ENCODE measurements at places on chromosomes 11 and 22. TPM values are rescaled to one million over a fixed set of nuclear protein-coding genes. Genes with fewer than 3 reads are reported as not detected.

GRCh38 chr22:45772743-45773142 is 101.1 kb downstream of the ATXN10 start:
- no peak for DNase-seq

DNA sequence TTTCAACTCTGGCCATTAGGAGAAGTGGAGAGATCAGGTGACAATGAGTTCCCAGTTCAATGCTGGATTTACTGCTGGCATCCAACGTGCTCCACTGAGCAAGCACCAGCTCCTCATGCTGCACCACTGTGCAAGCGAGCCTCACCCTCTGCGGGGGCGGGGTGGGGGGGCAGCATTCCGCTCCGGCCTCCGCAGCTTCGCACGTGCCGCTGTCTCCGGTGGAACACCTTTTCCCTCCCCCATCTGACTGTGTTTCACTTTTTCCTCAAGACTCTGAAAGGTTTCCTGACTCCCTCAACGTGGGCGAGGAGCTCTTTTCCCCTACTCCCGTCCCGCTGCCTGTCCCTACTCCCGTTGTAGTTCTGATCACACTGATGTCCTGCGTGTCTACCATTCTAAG is 835 bp upstream of the RHOD start:
- DNase-seq, result no peak

CFAP300 gene
- not detected for total RNA-seq

GRCh38 chr22:26709617-26710390 is 52.4 kb downstream of the MIAT start:
- no peak for DNase-seq

DNA sequence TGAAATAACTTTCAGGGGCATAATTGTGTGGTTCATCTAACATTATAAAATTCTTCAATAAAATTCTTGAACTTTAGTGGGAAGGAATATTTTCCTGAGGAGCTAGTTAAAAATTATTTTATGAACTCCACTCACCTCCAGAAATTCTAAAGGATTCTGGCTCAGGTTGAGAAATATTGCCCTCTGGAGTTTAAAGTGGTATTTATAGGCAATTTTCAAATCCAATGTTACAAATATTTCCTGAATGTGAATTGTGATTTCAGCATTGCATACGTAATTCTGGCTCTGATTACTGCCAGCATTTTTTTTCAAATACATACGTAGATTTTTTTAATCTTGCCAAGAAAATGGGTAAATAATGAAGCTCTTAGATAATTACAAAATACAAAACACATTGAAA is 598.2 kb upstream of the ANO3 start:
- no peak for DNase-seq
